ENCODE measurements at places on chromosomes 11 and 22.
A peak's percentile ranks its signal among the peaks of the same experiment; 100 is the strongest.

GRCh38 chr11:134226806-134227325 is 2.4 kb downstream of the VPS26B start:
- DNase-seq: no peak

DNA sequence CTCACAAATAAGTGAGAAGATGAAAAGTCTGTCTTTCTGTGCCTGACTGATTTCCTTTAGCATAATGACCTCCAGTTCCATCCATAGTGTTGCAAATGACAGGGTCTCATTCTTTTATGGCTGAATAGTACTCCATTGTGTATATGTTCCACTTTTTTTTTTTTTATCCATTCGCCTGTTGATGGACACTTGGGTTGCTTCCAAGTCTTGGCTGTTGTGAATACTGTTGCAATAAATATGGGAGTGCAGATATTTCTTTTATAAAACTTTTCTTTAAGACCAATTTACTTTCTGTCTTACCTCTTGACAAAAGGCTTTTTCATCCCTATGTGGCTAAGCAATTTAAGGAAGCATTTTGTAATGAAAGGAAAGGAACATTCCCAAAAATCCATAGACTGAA is 104.6 kb downstream of the MUC15 start:
- no peak for DNase-seq

GRCh38 chr11:28017816-28018215 is 90.1 kb downstream of the KIF18A start:
- no peak for DNase-seq

- no peak for DNase-seq
These were observed 1.0 kb downstream of the CCDC15 start for GRCh38 chr11:124955035-124955434.

DNA sequence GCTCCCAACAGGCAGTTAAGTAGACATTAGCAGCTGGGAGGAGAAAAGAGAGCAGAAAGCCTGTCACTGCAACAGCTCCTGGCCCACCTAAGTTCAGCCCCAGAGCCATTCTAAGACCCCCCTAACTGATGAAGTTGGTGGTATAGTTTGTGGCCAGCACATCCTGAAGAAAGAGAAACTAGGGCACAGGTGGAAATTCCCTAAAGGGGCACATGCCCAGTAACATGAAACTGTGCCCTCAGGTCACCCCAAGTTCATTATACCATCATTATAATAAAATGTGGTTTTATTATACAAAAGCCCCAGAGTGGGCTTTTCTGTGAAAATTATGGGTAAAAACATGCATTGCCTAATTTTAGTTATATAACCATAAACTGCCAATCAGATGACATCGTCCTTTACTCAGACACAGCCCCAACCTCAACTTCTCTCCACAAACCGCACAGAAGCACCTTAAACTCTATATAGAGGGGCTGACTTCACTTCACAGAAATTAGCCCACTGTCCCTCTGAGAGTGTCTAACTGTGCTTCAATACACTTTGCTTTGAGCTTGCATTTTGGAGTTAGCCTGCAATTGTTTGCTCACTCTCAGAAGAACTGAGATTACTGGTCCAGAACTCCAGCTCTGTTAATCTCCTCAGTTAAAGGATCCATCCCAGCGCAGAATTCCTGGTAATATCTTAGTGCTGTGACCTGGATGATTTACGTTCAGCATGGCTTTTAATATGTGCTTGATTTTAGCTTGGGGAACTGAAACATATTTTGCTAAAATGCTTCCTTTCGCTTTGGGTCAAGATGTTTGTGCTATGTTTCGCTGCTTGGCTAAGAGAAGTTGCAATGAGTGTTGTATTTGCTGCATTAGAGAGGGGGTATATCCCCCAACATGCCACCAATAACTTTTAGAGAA is 1.8 kb upstream of the APOL3 start:
- DNase-seq: no peak

DNA sequence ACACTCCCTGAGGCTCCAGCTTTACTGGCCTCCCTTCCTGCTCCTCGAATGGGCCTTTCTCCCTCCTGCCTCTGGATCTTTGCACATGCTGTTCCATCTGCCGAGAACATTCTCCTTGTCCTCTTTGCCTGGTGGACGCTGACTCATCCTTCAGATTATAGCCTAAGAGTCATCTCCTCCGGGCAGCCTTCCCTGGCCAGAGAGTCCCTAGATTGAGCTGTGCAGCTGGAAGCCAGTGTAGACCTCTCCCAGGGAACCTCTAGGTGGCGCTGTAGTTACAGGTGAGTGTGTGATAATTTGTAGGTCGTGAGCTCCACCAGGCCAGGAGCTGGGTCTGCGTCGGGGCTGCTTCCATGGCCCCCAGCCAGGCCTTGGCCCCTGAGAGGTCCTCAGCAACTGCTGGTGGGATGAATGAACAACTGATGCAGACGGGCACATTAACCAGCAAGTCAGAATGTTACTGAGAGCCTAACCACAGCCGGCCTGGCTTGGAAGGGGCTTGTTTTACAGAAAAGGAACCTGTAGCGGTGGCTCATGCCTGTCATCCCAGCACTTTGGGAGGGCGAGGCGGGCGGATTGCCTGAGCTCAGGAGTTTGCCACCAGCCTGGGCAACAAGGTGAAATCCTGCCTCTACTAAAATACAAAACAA is 8.7 kb downstream of the PNPLA5 start:
- DNase-seq: peak; percentile 27

DNA sequence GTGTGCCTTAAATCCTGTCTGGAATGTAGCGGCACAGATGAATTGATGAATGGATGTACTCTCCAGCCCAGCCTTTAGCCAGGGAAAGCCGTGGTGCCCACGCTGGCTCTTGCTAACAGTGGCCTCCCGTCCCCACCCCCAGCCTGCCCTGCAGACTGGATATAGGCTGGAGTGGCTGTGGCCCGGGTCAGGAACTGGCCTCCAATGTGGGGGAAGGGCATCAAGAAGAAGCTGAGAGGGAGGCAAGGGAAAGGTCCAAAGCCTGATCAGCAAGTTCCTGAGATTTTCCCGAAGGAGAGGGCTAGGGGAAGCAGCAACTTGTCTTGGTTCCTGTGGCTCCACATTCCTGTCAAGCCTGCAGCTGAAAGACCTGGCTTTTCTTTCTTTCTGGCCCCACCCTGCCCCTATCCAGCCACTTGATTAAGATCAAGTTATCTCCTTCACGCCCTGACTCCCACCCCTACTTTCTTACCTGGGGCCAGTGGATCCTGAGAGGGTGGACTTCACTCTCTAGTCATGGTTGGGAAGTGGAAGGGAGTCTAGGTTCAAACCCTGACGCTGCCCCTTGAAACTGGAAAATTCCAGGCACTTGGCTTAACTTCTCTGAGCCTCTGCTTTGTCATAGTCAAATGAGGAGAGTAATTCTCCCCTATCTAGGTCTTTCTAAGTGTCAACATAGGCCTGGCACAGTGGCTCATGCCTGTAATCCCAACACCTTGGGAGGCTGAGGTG is 11.0 kb upstream of the MICALL1 start:
- no peak for DNase-seq

DNA sequence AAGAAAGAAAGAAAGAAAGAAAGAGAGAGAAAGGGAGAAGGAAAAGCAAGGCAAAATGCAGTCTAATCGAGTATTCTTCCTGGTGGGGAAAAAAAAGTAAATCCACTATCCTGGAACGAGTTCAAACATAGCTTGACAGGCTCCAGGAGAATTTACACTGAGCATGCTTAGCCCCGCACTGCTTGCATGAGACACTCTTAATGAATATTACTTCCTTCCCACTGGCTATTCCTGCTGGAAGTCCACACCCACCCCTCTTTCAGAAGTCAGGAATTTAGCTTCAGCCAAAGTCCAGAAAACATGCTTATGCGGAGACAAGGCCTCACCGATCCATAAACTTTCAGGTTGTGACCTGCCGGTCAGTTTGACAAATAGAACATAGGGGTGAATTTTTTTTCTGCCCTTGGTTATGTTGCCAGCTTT is 251.8 kb upstream of the BLID start:
- DNase-seq: no peak

- DNase-seq: no peak
These were observed 84.8 kb downstream of the MTNR1B start for GRCh38 chr11:93054279-93054678.

DNA sequence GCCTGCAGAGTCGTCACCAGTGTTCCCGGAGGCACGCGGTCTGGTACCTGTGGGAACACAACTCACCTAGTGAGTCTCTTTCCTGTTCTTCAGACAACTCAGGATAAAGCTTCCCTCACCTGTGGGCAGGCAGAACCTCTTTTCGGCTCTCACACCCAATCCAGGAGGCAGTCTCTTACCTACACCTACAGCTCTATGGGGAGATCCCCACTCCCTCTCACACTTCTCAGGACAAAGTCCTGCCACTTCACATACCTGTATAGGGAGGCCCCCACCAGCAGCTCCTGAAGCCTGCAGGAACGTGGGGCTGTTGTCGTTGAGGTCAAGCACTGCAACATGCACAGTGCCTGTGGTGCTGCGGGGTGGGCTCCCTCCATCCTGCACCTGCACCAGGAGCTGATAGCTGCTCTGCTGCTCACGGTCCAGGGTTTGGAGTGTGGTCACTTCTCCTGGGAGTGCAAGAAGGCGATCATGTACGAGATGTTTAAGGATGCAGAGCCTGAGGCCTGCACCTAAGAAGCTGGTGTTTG is 12.2 kb upstream of the TPP1 start:
- no peak for DNase-seq

GRCh38 chr11:96367342-96367741 is 22.4 kb downstream of the CCDC82 start:
- DNase-seq: no peak

- no peak for DNase-seq
These were observed 519.6 kb downstream of the SOX6 start for GRCh38 chr11:15836795-15837194.

GRCh38 chr11:71252269-71252769 is at the start of gene SHANK2:
Gene SHANK2 (minus strand): TSS chr11:71252577. CDS start chr11:71147326, 105,251 bp downstream.
- DNase-seq: no peak

- DNase-seq: no peak
These were observed 1.7 kb upstream of the SCUBE2 start for GRCh38 chr11:9092853-9093778.

- DNase-seq: no peak
These were observed 113.5 kb downstream of the MN1 start for GRCh38 chr22:27687984-27688545.

DNA sequence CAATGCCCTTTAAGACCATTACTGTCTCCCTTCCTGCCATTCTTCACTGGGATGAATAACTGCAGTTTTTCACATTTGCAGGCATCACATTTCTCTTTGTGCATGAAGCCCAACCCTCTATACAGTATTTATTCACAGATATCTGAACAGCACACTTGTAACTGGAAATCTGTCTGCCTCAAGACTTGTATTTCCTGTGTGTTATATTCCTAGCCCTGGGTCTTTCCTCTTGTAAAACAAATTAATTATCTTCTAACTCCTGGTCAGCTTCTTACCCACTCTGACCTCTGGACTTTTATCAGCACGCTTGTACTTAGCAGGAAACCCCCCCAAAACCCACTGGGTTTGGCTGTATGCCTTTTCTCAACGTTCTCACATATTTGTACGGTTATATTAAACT is 2.0 kb downstream of the CSRP3 start:
- no peak for DNase-seq

DNA sequence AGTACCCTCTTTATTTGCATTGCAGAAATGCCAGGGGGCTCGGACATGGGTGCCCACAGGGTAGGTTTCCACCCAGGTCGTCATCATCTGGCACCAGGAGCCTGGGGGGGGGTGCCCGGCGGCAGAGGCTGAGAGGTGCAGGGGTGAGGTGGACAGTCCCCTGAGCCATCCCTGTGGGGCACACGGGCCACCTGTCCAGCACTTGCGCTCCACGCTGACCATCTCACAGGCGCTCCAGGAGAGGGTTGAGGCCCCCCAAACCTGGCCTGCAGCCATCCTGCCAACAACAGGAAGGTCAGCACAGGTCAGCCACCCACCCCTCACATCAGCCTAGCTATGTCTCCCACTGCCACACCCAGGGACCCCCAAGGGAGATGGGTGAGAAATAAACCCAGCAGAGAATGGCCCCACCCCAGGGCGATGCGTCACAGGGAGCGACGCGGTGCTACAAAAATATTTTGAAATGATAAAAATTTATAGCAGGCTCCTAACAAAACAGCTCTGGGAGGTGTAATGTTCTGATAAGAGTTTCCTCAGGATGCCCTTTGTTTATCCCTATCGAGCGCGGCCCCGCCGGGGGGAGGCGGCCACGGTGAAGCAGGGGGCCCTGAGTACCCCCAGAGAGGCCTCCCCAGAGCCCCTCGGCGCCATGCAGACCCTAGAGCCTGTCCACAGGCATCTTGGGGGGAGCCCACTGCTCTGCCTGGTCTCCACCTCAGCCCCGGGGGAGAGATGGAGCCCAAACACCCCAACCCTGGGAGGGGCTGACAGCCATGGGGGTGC is 21.0 kb upstream of the GNB1L start:
- no peak for DNase-seq

- no peak for DNase-seq
These were observed 20.3 kb upstream of the MALAT1 start for GRCh38 chr11:65478388-65479183.

DNA sequence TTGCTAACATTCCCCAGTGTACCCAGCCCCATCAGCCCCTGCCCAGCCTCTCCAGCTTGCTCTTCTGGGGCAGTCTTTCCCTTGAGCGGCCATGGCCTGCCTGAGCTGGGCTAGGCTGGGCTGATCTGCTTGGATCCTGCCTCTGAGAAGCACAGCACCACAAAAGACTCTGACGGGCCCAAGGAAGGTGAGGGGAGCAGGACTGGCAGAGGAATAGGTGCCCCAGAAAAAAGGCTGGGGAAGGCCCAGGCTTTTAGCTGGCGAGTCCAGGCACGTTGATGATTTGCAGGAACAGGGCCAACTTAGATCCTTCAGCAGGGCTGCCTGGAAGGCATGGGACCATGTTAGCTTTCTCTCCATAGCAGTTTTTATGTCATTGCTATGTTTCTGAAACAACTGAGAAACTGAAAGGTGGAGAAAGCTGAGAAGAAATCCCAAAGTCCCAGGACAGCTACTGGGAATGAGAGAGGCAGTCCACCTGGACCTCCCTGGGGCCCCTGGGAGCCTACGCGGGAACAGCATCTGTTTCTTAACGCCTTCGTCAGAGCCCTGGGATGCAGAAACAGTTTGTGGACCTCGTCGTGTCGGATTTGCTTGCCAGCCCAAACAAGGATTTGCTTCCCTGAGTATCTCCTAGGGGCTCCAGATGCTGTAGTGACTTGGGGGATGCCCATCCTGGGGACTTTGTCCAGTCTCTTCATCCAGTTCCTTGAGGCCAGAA is 24.4 kb upstream of the FXYD6 start:
- peak; percentile 74 for DNase-seq

DNA sequence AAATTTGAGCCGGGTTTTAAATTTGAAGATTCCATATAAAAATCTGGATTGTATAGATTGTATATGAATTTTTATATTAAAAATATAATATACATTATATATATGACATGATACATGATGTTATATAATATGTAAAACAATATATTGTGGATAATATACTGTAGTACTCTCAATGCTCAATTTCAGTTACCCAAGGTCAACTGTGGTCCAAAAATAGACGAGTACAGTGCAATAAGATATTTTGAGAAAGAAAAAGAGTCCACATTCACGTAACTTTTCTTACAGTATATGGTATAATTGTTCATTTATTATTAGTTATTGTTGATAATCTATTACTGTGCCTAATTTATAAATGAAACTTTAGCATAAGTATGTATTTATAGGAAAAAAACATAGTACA is 94.2 kb upstream of the YWHAH start:
- no peak for DNase-seq

GRCh38 chr11:95084509-95084908 is 5.1 kb upstream of the ENDOD1 start:
- DNase-seq: no peak

- DNase-seq: no peak
These were observed 180.5 kb downstream of the MIAT start for GRCh38 chr22:26837784-26838470.

Data from DMS79 (cell line).